Fibroblast of villous mesenchyme (primary cell): ENCODE measurements at places on chromosomes 2 and 18.
A peak's percentile ranks its signal among the peaks of the same experiment; 100 is the strongest.

- peak; percentile 75 for DNase-seq
Observed at GRCh38 chr2:69250981-69251380, 136.0 kb downstream of the GFPT1 start.

- no peak for DNase-seq
Observed at GRCh38 chr2:241868661-241869081, 858 bp upstream of the RTP5 start.

GRCh38 chr2:238304116-238304515, 15.7 kb upstream of the PER2 start:
- no peak for DNase-seq

- no peak for DNase-seq
Observed at GRCh38 chr18:36758623-36759022, 70.2 kb downstream of the TPGS2 start.

GRCh38 chr2:238289574-238289973, 1.2 kb upstream of the PER2 start:
- no peak for DNase-seq

- DNase-seq, result no peak
Observed at GRCh38 chr18:74930616-74931015, 278.3 kb downstream of the PTGR3 start.

DNA sequence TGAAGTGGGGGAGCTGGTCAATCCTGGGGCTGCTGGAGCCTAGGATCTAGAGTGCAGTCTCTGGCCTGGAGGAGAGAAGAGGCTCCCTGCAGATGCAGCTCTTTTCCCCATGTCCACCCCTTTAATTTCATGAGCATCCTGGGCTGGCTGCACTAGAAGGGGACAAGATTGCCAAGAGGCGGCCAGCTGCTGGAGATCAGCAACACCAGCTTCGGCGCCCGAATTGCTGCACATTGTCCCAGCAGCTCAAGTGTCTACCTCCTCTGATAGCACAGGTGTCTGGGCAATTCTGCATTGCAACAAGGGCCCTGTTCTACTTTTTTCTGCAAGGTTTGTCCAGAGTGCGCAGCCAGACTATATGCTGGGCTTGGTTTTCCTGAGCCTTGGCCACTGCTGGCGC, 125.7 kb downstream of the AGAP1 start:
- DNase-seq, result no peak

GRCh38 chr2:161913865-161914264, 160.2 kb downstream of the DPP4 start:
- peak; percentile 37 for DNase-seq

DNA sequence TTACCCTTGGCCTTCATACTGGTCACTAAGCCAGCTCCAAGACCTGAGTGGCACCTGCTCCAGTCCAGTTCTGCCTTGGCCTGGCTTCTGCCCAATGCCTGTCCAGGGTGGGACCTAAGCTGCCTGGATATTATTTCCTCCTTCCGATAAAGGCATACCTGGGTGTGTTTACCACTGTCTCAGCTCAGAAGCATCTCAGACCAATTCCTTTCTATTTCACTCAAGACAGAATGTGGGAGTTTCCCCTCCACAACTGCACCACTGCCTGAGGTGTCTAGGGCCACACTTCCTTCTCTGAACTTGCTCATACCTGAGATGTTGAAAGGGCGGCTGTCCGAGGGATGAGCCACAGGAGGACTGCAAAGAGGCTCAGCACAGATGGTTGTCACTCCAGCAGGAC, 18.4 kb upstream of the CAB39 start:
- DNase-seq, result no peak

DNA sequence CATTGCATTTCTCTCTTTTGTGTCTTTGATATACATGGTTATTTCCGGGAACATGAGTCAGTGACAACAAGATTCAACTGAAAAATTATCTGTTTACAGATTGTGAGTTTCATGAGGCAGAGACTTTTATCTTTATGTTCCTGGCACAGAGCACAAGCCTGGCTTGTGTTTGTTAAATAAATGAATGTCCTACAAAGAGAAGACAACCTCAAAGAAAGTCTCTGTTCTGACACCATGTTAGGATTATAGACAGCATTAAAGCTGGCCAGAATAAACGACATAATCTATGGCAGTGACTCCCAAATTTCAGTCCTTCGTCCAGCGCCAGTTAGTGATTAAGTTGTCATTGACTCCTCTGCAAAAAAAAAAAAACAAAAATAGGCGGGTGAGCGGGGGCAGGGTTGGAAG, 97.4 kb upstream of the DNAJC10 start:
- DNase-seq, result peak; percentile 81

- DNase-seq, result peak; percentile 94
Observed at GRCh38 chr2:152497481-152498052, 162.6 kb downstream of the FMNL2 start.

DNA sequence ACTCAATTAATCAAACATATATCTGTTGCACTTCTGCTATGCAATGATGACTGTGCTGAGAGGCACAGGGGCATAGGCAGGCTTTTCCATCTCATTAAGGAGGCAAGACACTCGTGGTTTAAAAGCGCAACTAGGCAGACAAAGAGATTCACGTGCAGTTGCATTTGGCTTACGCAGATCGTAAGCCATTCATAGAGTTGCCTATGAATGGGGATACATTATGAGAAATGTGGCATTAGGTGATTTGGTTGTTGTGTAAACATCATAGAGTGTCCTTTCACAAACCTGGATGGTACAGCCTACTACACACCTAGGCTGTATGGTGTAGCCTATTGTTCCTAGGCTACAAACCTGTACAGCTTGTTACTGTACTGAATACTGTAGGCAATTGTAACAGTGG, 284.7 kb downstream of the DCC start:
- DNase-seq, result no peak
